ENCODE measurements at places on chromosomes 2 and 18.

DNA sequence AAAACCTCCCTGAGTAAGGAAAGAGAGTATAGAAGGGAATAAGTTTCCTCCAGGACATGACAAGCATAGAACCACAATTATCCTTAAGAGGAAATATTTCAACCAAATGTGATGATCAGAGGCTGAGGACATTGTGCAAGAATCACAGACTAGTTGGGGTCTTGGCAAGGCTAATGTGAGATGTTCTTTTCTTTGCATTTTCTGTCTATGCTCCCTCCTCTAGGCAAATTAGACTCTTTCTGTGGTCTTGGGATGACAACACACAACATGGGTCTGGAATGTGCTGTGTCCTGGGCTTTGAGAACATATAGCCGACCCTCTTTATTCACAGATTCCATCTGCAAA lies 32.0 kb upstream of the IL1RL1 start:
- no peak for DNase-seq

DNA sequence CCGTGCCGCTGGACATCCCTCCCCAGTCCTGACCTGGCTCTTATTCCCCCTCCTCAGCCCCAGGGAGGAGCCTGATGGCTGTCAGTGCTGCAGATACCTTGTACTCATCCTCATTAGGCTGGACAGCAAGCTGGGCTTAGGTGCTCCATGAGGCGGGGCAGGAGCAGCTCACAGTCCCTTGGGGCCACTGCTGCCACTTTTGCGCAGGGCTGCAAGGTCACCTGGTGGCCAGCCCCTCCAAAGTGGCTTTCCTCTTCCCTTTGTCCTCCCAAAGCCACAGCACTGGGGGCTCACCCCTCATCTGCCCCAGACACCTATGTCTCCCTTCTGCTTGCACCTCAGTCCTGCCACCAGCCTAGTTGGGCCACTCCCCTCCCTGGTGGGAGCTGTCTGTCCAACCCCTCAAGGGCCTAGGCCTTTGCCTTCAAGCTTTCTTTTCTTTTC lies 60.8 kb downstream of the FAM168B start:
- no peak for DNase-seq

- no peak for DNase-seq
Measured at GRCh38 chr2:101693991-101694588, 3.4 kb upstream of the MAP4K4 start.

- peak; percentile 9 for DNase-seq
Measured at GRCh38 chr2:233165895-233166661, 85.4 kb upstream of the ATG16L1 start.
